Activated naive CD4-positive, alpha-beta T cell treated with anti-CD3 and anti-CD28 coated beads for 36 hours (primary cell): ENCODE measurements at places on chromosomes 6 and 20.

DNA sequence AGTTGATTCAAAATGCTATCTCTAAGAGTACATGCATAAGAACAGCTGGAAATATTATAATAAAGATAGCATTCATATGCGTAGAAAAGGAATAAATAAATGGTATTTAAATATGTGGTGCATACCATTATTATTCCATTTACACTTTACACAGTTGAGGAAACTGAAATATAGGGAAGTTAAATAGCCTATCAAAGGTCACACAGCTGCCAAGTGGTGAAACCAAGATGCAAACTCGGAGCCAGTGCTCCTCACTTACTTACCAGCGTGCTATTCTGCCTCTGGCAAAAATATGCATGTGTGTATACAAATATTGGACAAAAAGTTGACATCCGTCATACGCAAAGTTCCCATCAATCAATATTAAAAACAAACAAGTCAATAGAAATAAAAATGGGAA is 22.3 kb upstream of the ANKEF1 start:
- DNase-seq: no peak

- DNase-seq: no peak
These were observed 300.7 kb downstream of the TENT5A start for GRCh38 chr6:81451787-81452186.

DNA sequence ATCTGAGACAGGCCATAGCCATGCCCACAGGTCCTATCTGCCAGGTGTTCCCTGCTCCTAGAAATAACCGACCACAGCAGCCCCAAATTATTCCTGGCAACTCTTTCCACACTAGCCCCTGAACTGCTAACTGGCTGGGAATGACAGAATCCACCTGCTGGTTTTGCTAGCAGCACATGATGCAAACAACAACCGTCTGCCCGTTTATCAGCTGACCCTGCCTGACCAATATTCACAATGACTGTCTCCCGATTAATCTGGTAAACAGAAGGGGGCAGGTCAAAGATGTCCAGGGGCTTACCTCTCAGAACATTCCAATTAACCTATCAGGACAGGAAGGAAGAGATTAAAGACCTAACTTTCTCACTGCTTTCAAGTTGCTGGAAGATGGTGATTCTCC is 101.5 kb downstream of the NRSN1 start:
- no peak for DNase-seq

DNA sequence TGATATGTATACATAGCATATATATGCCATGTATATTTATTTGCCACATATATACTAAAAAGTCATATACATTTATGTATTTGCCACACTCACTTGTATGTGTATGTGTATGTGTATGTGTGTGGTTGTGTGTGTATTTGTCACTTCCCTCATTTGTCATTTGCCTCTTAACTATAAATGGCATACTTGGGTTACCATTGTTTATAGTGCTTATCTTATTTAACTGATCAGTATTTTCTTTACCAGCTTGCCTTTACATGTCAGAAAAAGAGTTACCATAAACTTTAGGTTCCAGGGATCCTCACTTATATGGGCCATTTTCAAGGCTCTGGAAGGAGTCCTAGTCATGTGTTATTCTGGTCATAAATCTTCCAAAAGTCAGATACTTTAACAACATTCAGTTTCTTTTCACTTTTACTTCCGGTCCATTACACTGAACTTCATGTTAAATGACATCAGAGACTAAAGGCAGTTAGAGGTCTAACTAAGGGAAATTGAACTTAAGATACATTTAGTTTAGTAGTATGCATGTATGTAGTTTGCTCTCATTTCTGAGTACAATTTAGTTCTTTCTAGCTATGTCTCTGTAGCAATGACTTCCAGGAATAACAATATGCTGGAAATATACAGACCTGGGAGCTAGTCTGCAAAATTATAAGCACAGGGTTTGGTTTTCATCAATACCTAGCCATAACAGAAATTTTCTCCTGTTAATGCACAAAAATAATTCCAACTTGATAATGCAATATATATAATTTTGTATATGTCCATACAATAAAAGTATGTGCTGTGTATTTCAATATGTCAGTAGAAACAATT is 33.7 kb upstream of the HIVEP1 start:
- no peak for DNase-seq

GRCh38 chr6:64777941-64778785 is 928.9 kb downstream of the EYS start:
- no peak for DNase-seq

- no peak for DNase-seq
These were observed 97.6 kb downstream of the MRPL14 start for GRCh38 chr6:44029444-44030185.

DNA sequence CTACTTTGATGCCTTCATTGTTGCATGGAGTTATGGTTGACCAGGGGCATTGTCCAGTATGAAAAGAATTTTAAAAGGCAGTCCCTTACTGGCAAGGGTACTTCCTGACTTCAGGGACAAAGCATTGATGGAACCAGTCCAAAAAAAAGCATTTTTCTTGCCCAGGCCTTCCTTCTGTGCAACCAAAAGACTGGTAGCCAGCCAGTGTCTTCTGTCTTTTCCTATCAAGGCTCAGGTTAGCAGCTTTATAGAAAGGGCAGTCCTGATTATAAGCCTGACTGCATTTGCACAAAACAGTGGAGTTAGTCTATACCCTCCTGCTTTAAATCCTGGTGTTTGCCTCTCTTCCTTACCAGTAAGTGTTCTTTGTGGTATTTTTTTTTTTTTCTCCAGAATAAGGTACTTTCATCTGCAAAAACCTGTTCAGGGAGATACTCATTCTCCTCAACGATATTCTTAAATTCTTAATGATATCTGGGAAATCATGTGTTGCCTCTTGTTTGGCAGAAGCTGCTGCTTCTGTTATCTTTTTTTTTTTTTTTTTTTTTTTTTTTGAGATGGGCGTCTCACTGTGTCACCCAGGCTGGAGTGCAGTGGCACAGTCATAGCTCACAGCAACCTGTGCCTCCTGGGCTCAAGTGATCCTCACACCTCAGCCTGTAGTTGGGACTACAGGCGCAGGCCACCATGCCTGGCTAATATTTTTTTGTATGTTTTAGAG is 33.9 kb downstream of the SCAF8 start:
- no peak for DNase-seq

DNA sequence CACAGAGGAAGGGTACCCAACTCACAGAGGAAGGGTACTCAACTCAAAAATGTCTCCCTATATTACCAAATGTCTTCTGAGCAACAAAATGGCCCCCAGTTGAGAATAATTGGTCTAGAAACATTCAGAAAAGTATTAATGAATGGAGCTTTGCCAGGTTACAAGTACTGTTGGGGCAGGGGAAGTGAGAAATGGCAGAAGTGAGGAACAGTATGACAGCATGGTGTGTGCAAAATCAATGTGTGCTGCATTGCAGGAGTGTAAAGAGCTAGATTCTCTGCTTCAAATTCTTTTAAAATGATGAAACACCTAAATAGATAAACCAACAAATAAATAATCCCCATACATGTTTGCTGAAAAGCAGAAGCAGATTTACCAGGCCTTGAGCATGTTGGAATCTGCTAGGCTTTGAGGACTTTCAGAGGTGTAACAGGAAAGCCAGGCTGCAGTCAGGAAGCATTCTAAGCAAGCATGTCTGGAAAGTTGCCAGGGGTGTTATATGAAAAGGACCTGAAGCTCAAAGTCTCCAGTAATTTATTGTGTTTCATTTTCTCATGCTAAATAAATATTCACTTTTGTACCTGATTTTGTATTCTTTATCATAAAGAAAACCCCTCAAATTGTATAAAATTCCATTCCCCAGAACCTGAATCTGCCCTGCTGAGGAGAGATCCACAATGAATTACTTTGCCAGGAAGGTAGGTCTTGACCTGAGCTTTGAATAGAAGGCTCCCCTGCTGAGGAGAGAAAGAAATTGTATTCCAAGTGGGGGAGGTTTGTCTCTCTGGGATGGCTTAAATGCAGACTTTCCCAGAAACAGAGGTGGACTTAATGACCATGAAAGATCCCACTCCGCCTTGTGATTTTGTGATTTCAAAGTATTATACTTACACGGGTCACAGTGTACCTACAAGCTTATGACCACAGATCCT is 265.0 kb upstream of the MARCKS start:
- no peak for DNase-seq

- peak; percentile 19 for DNase-seq
These were observed 322.1 kb downstream of the RNGTT start for GRCh38 chr6:88641178-88641903.

- no peak for DNase-seq
These were observed 613.5 kb downstream of the PHF3 start for GRCh38 chr6:64249115-64249514.

GRCh38 chr6:90538278-90539046 is 48.4 kb downstream of the MAP3K7 start:
- no peak for DNase-seq

DNA sequence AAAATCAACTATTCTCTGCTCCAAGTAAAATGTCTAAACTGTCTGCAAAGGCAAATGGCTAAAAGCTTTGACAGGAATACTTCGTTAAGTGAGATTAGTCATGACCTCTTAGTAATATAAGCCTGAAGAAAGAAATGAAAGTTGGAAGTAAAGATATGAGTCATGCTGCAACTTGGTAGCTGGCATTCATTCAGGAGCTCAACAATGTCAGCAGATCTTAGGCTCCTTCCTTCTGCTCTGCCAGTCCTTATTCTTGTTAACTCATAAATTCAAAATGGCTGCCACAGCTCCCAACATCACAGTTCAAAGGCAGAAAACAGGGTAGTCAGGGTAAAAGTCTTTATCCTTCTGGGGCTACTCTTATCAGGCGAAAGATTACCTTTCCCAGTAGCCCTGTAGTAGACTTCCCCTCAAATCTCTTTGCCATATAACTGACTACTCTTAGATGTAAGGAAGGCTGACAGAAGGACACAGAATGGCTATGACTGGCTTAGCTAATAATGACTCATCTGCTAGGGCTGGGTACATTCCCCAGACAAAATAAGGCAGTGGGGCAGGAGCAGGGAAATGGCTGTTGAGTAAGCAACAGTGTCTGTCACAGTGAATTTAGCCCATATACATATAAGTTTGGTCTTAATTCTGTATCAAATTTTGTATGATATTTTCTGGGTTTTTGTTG is 24.4 kb upstream of the C6orf62 start:
- peak; percentile 75 for DNase-seq

DNA sequence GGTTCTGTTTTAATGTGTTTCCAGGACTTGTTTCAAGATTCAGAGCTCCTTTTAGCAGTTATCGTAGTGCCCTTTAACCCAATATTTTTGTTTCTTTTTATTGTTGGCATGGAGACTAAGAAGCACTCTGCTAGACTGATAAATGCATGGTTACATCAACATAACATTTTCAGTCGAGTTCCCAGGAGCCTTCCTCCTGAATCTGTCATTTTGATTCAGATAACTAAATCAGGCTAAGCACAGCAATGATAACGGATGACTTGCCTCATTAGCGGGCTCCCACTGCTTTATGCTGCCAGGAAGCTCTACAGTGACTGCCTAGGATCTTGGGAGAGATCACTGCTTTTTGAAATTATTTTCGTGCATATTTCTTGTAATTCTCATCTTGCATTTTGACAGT is 772.8 kb upstream of the GJE1 start:
- no peak for DNase-seq

- no peak for DNase-seq
These were observed 22.4 kb upstream of the HELZ2 start for GRCh38 chr20:63596423-63596822.

DNA sequence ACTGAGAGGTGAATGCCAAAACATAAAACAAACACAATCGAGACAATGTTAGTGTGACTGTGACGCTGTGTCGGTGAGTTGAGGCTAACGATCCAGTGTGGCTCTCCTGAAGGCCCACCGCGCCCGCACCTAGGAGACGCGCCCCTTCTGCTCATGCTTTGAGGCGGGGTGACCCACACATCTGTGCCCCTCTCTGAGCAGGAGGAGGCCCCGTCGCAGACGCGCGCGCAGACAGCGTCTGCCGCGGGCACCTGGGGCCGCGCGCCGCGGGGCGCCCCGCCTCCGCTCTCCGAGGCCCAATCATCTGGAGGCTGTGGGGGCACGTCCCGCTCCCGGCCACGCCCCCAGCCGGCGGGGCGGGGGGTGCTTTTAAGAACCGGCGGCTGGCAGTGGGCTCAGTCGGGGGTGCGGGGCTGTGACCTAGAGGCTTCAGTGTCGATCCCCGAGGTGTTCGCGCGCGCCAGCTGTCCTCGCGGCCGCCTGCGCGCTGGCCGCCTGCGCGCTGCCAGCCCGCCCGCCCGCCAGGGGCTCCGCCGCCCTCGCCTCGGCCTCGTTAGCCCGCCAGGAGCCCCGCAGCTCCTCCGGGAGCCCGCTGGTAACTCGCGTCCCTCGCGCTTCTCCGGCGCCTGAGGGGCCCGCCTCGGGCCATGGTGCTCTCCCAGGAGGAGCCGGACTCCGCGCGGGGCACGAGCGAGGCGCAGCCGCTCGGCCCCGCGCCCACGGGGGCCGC is at the start of gene SLC16A10:
TSS of gene SLC16A10 (plus strand) at position 398 of the 730 bp plus-strand sequence. CDS start at position 648, 250 bp downstream.
- peak; percentile 74 for DNase-seq

- DNase-seq: peak; percentile 18
These were observed 2.0 kb downstream of the MUC21 start for GRCh38 chr6:30985490-30985889.

- DNase-seq: no peak
These were observed 51.0 kb downstream of the RPS12 start for GRCh38 chr6:132865364-132865763.

DNA sequence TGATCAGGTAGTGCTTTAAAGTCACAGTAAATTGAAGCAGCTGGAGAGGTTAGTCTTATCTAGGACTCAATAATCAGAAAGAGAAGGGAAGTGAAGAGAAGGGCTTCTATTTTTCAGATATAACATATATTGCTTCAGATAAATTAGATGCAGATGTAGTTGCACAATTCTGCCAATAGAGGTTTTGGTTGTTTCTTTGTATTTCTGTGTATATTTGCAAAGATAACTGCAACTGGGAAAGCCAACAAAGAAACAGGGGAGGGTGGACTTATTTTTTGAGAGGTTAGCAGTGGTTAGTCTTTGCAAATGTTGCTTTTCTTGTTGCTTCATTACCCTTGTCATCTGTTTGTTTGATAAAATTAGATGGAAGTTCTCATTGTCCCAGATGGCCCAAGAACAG is 106.6 kb downstream of the ADGRG6 start:
- DNase-seq: no peak

GRCh38 chr6:79513111-79513510 is 24.1 kb downstream of the LCA5 start:
- DNase-seq: no peak

DNA sequence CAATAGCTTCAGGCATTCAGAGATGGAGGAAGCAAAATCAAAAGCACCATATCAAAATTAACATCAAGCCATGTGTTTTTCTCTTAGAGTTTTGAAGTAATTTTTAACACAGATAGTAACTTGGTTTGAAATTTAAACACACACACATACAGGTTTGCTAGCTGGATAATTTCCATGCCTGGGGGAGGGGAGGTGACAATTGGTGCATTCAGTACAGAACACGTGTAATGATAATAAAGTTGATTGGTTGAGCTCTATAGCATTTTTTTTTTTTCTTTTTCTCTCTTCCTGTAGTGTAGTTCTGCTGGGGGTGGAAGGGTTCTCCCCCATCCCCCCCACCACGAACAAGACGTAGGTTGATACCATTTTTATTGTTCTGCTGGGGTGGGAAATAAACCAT is 564.8 kb downstream of the LMBRD1 start:
- no peak for DNase-seq
